Chondrocyte (in vitro differentiated cells): ENCODE measurements at places on chromosomes 4 and X. TPM values are rescaled to one million over a fixed set of nuclear protein-coding genes. Genes with fewer than 3 reads are reported as not detected.

The CXCL11 gene
- total RNA-seq: not detected in 3 replicates

The NSUN7 gene
- 2.4 to 6.1 TPM (median 5.1 TPM) in 3 replicates for total RNA-seq

The FHIP1A gene
- 1.7 to 4.8 TPM (median 1.8 TPM) in 3 replicates for total RNA-seq

The EDA gene
- 0.65 to 1.1 TPM (median 0.85 TPM) in 3 replicates for total RNA-seq

The MAGEB2 gene
- not detected in 3 replicates for total RNA-seq

The GABRQ gene
- not detected in 3 replicates for total RNA-seq

The USP17L17 gene
- total RNA-seq: not detected in 3 replicates

The SSX4B gene
- total RNA-seq: not detected in 3 replicates

The FOXR2 gene
- not detected in 3 replicates for total RNA-seq
